ENCODE measurements at places on chromosomes 5 and 9.
A peak's percentile ranks its signal among the peaks of the same experiment; 100 is the strongest.

DNA sequence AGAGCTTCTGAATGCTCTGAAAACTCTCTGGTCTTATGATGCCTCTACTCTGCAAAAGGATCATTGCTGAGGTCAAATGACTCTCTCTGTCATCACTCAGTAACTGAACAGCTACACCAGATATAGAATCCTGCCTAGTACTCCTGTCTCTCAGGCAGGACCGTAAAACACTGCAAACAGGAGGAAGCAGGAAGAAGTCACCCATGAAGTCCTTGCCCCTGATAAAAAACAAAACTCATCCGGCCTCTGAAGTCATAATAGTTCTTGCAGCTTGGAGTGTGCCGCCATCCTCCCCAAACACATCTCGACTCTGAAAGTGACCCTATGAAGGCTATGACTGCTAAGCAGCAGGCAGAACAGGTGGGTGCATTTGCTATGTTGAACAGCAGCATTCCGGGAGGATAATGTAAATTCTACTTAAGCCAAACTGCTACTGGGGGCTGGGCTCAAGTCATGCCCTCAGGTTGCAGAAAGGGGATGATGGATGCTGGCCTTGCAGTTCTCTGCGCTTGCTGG lies 81.9 kb upstream of the FAM169A start:
- DNase-seq, result no peak

GRCh38 chr5:90809311-90810056 lies 250.9 kb downstream of the ADGRV1 start:
- DNase-seq, result no peak

GRCh38 chr5:95863383-95863757 lies 40.8 kb upstream of the GLRX start:
- no peak for DNase-seq

DNA sequence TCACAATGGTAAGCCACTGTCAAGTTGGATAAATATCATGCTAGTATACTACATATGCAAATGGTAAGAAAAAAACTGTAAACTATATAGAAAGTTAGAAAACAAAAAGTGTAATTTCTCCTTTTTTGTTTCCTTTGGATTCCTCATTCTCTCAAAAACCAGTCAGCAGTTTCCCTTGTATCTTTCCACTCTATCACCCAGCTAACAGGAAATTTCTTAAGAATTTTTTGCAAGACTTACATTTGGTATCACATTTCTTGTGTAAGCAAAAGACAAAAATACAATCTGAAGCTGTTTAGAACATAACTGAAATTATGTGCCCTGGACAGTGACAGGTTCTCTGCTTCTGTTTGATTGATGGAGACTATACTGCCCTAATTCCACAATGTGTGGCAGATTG lies 25.2 kb upstream of the MSH3 start:
- DNase-seq, result no peak

- DNase-seq, result no peak
These were observed 323.8 kb downstream of the CDK5RAP2 start for GRCh38 chr9:120256146-120256545.

DNA sequence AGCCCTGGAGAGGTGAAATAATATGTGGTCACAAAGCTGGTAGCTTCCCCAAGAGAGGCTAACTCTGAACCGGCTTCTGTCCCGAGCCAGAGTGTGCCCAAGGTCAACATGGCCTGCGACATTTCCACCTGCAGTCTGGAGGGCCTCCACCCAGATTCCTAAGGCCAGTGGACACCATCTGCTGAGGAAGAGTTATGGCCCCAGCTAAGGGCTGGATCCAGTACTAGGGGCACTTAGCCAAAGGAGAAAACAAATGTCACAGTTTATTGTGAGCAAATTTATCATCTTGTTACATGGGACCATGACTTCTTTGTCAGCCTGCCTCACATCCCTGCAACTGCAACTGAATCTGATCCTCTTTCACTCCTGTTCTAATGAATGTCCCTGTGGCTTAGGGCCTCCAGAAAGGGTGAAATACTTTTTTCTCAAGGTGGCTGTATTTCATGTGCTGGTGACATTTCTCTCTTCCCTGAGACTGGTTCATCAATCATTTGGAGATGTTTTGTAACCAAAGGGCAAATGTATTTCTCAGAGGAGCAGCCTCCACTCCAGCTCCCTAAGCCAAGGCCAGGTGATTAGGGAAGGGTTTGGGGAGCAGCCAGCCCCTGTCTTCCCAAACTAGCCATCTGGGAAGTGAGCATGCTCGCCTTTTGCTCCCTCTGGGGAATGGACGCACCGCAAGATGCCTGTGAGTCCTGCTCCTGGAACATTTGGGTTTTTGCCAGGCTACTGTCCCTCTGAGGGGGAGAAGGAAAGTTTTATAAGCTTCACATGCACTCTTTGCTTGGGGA lies 148.3 kb downstream of the CMYA5 start:
- DNase-seq, result no peak

DNA sequence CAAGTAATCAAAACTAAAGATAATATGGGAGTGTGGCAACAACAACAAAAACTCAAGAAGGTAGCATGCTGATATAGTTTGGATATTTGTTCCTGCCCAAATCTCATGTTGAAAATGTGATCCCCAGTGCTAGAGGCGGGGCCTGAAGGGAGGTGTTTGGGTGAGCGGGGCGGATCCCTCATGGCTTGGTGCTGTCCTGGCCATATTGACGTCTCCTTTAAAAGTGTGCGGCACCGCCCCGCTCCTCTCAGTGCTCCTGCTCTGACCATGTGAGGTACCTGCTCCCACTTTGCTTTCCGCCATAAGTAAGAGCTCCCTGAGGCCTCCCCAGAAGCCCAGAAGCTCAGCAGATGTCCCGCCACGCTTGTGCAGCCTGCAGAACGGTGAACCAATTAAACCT lies 25.6 kb downstream of the MED27 start:
- DNase-seq, result no peak

- peak; percentile 67 for DNase-seq
These were observed 112.3 kb downstream of the VCAN start for GRCh38 chr5:83583859-83584258.

GRCh38 chr5:83378624-83379289 lies 92.8 kb upstream of the VCAN start:
- DNase-seq, result no peak

DNA sequence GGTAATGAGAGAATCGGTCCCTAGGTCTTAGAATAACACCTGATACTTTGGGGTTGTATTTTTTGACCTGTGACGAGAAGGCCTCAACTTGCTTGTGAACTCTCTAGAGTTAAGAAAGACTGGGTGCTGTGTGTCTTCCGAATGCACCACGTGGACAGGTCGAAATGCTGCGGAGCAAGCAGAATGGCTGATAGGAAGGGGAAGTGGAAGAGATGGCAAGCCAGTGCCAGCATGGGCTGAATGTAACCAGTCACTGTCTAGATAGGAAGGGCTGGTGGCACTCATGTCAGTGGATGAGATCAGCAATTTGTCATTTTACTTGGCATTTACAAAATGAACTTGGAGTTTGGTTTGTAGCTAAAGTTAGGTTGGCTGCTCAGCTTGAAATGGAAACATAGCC lies 5.6 kb downstream of the OTULINL start:
- DNase-seq, result no peak

GRCh38 chr5:59042201-59043055 lies 459.6 kb downstream of the RAB3C start:
- peak; percentile 26 for DNase-seq

- DNase-seq, result peak; percentile 30
These were observed 44.1 kb downstream of the CCL28 start for GRCh38 chr5:43367909-43368669.

- no peak for DNase-seq
These were observed 45.8 kb upstream of the TXNDC8 start for GRCh38 chr9:110383491-110383890.

- no peak for DNase-seq
These were observed 223.5 kb downstream of the ARRDC3 start for GRCh38 chr5:91159647-91160046.

DNA sequence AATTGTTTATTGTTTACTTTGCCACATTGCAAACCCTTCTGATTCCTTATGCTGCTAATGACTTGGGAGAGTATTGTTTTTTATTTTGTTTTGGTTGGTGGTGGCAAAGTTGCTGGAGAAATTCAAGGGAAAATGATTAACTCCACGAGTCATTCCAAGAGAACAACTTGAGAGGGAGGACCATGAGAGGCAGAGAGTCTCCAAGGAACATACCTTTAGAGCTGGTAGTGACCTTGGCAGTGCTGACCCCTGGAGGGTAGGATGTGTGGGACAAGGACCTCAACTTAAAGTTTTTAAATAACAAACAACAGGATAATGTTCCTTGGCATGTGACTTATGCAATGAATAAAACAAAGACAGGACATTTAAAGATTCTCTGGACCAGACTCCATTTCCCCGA lies 139.7 kb downstream of the LRRC70 start:
- DNase-seq, result no peak

- DNase-seq, result no peak
These were observed 84.2 kb downstream of the ARL15 start for GRCh38 chr5:54226215-54226614.

- no peak for DNase-seq
These were observed 1.1 kb upstream of the ENTPD2 start for GRCh38 chr9:137054932-137055384.

GRCh38 chr5:179195561-179196404 lies 135.6 kb downstream of the ZNF354C start:
- no peak for DNase-seq

DNA sequence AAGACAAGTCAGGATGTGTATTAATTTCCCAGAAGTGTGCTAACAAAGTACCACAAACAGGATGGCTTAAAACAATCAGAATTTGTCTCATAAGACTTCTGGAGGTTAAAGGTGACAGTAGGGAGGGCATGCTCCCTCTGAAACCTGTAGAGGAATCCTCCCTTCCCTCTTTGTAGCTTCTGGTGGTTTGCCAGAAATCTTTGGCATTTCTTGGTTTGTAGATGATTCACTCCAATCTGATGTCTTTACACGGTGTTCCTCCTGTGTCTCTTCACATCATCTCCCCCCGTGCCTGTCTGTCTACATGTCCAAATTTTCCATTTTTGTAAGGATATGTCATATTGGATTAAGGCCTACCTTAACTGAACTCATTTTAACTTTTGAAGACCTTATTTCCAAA lies 471.5 kb downstream of the ZNF608 start:
- DNase-seq, result no peak

DNA sequence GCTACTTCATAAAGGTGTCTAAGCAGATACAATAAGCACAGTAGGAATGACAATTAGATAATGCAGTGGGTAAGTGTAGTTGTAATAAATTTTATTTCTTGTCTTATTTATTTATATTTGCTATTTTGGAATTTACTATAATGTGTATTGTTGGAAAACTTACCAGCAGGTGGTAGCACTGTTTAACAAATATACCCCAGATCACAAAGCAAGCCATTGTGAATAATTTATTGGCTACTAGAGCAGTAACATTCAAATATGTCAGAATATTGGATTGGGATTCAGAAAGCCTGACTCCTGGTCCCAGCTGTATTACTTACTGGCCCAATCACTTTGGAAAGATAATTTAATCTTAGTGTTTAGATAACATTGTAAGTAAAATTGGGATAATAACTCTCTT lies 78.0 kb downstream of the ISOC1 start:
- DNase-seq, result peak; percentile 1

DNA sequence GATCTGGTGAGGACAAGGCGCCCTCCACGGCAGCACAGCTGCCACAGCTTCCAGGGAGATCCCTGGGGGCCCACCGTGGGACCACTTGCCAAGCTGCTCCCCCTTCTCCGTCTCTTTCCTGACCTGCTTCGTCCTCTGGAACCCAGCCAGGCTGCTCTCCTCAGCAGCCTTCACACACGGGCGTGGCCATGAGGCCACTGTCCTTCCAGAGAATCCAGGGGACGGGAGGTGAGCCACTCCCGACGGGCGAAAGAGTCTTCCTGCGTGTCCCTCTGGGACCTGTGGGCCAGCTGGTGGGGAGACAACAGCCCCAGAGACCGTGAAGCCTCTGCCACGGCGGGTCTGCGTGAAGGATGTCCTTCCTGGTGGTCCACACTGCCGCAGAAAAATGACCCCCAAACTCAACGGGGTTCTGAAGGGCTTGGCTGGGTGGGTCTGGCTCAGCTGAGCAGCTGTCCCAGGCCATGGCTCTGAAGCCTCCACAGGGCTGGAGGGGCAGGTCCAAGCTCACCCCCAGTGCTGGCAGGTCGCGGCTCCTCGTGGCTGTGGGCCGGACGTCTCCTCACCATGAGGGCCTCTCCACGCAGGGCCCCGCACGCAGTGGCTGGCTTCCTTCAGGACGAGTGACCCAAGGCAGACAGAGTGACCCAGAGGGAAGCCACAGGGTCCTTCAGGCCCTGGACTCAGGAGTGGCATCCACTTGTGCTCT lies 47.4 kb upstream of the NKD2 start:
- DNase-seq, result no peak

GRCh38 chr5:147177125-147177840 lies 57.5 kb upstream of the STK32A start:
- DNase-seq, result no peak

DNA sequence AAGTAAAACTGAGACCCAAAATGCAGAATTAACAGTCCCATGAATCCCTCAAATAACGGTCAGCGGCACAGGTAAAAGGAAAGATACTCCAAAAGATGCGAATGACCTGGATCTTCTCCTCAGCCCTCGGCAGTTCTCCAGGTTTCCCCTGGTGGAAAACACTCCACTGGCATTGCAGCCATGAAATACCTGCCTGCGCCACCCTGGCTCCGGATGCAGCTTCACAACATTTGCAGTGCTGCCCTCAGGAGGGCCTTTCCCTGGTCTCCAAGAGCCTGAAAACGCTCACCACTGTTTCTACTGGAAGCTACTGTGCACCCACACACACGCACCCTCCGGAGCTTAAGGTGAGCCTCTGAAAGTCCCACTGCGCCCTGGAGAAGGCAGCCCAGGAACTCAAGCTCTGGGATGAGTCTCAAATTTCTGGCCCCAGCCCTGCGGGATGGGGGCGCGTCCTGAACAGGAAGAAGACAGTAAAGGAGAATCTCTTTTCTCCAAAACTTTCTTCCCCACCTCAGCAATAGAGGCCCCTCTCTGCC lies 612 bp downstream of the UGT3A2 start:
- DNase-seq, result no peak

- DNase-seq, result no peak
These were observed 241.5 kb downstream of the AUH start for GRCh38 chr9:91120200-91120599.

GRCh38 chr5:136374003-136374402 lies 8.7 kb upstream of the TRPC7 start:
- no peak for DNase-seq

- no peak for DNase-seq
These were observed 302.4 kb downstream of the CHSY3 start for GRCh38 chr5:130206686-130207085.

- DNase-seq, result peak; percentile 52
These were observed 5.3 kb downstream of the KLF4 start for GRCh38 chr9:107484117-107484723.

DNA sequence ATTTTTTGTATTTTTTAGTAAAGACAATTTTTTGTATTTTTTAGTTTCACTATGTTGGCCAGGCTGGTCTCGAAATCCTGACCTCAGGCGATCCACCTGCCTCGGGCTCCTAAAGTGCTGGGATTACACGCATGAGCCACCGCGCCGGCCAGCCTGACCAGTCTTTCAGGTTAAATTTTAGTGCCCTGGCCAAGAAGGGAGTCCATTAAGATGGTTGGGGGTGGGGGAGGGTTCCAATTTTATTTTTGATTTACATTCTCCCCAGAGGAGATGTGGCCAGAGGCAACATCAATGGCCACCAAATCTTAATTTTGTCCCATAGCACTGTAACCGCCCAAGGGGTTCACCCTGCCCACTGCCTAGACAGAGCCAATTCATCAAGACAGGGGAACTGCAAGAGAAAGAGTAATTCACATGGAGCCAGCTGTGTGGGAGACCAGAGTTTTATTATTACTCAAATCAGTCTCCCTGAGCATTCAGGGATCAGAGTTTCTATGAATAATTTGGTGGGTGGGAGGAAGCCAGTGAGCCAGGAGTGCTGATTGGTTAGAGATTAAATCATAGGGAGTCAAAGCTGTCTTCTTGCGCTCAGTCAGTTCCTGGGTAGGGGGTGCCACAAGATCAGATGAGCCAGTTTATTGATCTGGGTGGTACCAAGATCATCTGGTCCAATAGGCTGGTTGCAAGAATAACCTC lies 24.7 kb downstream of the TBCA start:
- no peak for DNase-seq

All from COLO829 (cell line).